Stimulated activated CD8-positive, alpha-beta memory T cell treated with anti-CD3 and anti-CD28 coated beads, Interleukin-2, amount 100 ng/mL, for 1 hour (primary cell): ENCODE measurements at places on chromosomes 7 and 10.

DNA sequence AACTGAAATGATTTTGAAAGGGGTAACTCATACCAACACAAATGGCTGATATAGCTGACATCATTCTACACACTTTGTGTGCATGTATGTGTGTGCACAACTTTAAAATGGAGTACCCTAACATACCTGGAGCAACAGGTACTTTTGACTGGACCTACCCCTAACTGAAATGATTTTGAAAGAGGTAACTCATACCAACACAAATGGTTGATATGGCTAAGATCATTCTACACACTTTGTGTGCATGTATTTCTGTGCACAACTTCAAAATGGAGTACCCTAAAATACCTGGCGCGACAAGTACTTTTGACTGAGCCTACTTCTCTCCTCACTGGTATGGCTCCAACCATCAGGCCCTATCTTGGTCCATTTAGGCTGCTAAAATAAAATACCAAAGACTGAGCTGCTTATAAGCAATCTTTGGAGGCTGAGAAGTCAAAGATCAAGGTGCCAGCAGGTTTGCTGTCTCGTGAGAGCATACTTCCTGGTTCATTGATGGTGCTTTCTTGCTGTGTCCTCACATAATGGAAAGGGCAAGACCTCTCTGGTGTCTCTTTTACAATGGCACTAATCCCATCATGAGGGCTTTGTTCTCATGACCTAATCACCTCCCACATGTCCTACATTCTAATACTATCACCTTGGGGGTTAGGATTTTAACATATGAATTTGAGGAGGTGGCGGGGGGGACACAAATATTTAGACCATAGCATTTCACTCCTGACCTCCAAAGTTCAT lies 173.3 kb downstream of the CFTR start:
- DNase-seq: no peak

DNA sequence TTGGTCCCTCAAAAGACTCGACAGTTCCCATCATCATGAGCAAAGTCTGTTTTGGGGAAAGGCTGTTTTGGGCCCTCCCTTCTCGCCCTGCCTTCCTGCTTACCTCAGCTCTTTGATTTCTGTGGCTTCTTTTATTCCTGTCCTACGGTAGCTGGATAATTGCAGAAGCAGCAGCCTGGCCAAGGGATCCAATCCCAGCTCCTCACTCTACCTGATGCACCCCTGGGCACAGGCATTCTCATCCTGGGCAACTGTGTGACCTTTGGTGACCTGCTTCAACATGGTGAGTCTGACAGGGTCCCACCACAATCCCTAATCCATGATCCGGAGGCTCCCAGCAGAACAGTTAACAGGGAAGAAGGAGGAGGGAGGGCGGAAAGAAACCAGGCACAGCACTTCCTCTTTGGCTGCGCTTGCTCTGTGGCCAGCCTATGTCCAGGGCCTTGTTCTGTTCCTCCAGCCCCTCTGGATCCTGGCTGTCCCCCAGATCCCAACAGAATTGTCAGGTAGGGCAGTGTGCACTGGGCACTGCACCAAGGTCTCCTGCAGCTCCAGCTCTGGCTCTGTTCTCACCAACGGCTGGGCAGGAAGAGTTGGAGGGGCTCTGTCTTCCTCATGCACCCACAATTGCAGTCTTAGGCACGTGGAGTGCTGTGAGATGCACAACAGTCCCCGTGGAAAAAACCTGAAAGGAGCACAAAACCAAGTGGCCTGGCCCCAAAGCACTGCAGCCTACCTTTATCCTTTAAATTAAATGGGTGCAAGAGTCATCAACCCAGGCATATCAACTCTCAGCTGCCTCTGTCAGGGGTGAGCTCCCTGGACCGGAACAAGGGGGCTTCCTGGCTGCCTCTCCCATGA lies 144.4 kb downstream of the PTPN20 start:
- no peak for DNase-seq

DNA sequence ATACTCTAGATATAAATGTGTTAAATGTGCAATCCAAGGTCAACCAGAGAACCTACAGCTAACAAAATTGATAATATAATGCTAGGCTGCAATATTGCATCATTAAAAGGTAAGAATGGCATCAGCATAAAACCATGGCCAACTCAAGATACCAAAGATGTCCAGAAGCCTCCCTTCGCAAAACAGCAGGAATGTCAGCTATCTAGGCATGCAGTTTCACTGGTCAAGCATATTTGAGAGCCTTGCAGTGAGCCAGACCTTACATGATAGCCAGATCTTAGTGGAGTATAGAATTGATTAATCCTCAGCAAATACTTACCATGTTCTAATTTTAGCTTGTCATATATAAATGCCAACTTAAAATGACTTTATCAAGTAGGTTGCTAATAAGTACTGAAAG lies 138.8 kb downstream of the ZEB1 start:
- no peak for DNase-seq

GRCh38 chr10:29355411-29355991 lies 66.6 kb downstream of the LYZL1 start:
- no peak for DNase-seq

DNA sequence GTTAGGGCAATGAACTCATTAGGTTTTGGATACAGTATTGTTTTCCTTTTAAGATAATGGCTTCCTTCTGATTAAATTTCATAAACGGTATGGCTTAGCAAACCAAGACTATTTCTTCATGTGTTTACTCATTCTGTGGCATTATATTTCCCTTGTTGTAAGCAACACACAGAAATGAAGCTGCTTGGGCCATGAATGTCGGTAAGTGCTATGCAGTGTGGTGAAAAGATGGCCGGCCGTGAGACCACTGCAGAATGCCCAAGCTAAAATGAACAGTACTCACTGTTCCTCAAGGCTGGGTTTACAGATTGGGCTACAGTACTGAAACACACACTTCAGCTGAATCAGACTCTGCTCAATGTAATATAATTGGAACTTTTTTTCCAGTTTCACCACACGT lies 8.1 kb downstream of the APBB1IP start:
- DNase-seq: no peak

- DNase-seq: peak; percentile 11
Measured at GRCh38 chr7:106346678-106347217, 62.0 kb upstream of the NAMPT start.

- no peak for DNase-seq
Measured at GRCh38 chr7:4805110-4805983, 29.9 kb downstream of the AP5Z1 start.

DNA sequence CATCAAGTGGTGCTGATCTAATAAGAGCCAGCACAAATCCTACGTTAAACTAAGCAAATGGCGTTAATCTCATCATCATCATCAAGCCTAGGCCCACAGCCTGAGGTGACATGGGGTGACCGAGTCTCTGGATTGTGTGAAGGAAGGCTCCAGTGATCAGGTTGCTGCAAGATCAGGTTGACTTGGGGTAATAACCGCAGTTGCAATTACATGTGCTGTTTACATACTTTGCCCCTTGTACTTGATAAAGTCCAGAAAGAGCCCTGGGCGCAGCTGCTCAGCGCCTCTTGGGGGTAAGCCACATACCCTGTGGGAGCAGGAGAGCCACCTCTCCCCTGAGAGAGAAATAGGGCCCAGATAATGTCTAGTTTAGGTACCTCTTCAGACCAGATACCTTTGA lies 228.1 kb downstream of the WDR11 start:
- DNase-seq: no peak

- no peak for DNase-seq
Measured at GRCh38 chr10:69434169-69434568, 17.1 kb upstream of the TSPAN15 start.

GRCh38 chr10:46310851-46311250 lies 24.1 kb downstream of the ANTXRL start:
- DNase-seq: no peak

GRCh38 chr10:129958148-129958628 lies 5.9 kb downstream of the EBF3 start:
- DNase-seq: no peak

- DNase-seq: no peak
Measured at GRCh38 chr7:147510923-147511322, 1079.6 kb upstream of the C7orf33 start.

DNA sequence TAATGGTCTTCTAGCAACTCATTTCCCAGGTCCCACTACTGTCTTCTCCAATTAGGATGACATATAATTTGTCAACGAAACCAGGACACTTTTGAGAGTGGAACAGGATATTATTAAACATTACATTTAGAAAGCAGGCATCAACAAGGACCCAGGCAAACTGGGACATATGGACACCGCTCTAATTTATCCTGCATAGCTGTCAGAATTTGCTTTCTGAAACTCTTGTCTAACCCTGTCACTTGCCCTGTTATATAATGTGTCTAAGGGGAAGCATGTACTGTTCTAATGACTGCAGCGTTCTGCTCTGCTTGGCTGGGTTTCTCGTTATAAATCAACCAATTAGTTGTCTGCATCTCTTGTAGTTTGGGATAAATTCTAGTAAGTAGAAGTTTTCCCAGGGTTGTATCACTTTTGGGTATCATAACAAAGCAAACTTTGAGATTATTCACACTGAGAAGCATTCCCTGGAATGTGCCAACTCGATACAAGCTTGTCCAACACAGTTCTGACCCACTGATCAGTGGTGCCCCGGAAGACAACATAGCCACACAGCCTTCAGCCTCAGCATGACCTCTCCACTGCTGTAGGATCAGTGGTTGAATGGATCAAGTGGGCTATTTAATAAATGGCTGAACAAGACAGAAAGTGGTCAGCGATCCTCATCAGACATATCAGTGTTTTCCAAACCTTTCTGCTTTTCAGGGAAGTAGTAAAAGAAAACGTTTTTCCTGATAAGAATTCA lies 228.1 kb downstream of the KIF20B start:
- no peak for DNase-seq

GRCh38 chr7:63114371-63114985 lies 884.2 kb upstream of the ZNF722 start:
- DNase-seq: no peak

GRCh38 chr10:130111852-130112180 lies 1.2 kb upstream of the C10orf143 start:
- DNase-seq: no peak

- no peak for DNase-seq
Measured at GRCh38 chr10:44628921-44629320, 244.0 kb upstream of the CXCL12 start.

GRCh38 chr10:132193907-132194552 lies 7.3 kb downstream of the DPYSL4 start:
- DNase-seq: no peak

DNA sequence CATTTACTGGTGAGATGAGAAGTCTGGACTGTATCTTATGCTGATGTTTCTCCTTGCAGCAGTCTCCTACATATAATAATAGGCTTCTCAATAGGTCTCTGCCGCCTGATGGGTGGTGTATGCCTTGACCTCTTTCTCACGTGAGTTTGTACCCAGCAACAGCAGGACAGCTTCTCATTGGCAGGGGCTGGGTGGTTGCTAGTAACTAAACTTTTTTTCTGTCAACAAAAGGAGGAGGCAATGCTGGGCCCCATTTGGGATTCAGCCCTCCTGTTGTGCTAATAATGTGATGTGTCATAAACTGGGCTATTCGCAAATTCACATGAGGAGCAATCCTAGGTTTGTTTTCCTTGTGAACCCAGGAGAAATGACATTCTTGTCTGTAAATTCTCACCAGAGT lies 533.6 kb downstream of the GATA3 start:
- DNase-seq: no peak

- DNase-seq: no peak
Measured at GRCh38 chr7:13508586-13508985, 480.9 kb downstream of the ETV1 start.

GRCh38 chr10:15027741-15028140 lies 16.0 kb upstream of the OLAH start:
- no peak for DNase-seq

GRCh38 chr7:29204491-29205272 lies 10.1 kb downstream of the CHN2 start:
- no peak for DNase-seq

DNA sequence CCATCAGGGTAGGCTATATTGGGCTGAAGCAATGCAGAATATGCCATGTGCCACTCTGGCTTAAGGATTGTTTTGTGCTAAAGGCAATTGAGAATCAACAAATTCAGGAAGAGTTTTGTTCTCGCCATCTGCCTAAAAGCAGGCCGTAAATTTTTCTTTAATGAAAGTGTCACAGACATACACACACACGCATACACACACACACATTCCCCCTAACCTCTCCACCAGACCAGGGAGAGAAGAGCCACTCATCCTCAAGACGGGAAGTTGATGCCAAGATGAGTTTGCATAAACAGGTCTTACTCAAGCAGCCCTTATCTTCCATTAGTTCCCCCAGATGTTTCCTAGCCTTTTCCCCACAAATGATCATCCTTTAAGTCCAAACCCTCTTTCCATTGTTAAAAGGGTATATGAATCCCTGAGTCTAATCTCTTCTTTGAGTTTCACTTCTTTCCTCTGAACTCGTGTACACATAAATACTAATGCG lies 59.6 kb upstream of the TRIM24 start:
- no peak for DNase-seq

- no peak for DNase-seq
Measured at GRCh38 chr10:74114041-74114448, 36.6 kb downstream of the AP3M1 start.

DNA sequence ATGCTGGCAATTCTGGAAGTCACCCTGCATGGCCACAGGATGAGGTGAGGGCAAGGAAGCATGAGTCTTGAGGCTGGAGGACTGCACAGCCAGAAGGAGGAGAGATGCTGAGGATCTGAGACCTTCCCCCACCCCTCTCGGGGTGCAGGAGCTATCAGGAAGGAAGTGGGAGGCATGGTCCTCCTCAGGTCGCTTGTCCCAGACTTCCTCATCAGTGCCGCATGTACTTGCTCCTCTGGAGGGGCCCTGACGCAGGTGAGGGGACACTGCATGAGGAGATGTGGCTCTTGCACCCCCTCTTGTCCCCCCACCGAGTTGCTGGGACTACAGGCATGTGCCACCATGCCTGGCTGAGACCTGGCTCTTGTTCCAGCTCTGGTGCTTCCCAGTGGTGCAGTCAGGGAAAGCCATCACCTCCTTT lies 5.7 kb upstream of the ZMIZ1 start:
- DNase-seq: no peak

DNA sequence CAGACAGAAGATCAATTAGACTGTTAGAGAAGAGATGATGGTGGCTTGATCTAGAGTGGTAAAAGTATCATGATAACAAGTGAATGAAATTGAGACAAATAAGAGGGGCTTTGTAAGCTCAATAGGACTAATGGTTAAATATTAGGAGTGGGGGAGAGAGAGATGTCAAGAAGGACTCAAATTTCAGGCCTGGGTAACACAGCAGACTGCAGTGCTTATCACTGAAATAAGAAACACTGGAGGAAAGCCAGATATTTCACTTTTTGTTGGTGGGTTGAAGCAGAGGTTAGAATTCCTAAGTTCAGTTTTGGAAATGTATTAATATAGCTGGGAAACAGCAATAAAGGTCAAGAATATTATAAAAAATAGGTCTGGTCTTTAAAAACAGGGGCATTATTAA lies 74.6 kb downstream of the ORC5 start:
- DNase-seq: no peak

DNA sequence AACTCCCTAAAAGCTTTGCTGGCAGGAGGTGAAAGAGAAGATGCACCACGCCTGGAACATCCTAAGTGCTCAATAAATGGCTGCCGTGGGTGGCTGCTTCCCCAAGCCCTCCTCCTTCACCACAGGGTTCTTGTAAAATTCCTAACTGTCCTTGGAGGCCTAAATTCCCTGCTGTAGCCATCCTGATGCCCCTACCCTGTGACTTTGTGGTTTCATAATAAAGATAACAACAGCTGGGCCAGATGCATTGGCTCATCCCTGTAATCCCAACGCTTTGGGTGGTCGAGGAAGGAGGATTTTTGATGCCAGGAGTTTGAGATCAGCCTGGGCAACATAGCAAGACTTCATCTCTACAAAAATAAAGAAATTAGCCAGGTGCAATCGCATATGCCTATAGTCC lies 341.8 kb downstream of the ANKRD30A start:
- no peak for DNase-seq
